ENCODE measurements at places on chromosomes 2 and 18.

GRCh38 chr2:46689993-46690392, 210.6 kb downstream of the TMEM247 start:
- no peak for DNase-seq

DNA sequence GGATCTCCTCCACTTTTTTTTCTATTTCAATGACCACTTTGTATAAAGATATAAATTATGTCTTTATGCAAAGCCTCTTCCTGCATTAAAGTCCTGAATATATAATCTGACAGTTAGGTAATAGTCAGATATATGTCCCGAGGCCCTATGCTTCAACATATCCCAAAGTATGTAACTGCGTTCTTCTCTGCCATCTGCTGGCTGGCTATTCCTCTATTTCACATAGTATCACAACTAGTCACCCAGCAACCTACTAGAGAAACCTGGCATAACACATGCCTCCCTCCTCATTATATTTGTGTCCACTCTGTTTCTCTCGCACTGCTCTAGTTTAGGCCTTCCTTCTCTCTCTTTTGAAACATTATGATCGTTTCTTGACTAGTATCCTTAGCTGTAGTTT, 640.8 kb downstream of the DPP10 start:
- DNase-seq: no peak

DNA sequence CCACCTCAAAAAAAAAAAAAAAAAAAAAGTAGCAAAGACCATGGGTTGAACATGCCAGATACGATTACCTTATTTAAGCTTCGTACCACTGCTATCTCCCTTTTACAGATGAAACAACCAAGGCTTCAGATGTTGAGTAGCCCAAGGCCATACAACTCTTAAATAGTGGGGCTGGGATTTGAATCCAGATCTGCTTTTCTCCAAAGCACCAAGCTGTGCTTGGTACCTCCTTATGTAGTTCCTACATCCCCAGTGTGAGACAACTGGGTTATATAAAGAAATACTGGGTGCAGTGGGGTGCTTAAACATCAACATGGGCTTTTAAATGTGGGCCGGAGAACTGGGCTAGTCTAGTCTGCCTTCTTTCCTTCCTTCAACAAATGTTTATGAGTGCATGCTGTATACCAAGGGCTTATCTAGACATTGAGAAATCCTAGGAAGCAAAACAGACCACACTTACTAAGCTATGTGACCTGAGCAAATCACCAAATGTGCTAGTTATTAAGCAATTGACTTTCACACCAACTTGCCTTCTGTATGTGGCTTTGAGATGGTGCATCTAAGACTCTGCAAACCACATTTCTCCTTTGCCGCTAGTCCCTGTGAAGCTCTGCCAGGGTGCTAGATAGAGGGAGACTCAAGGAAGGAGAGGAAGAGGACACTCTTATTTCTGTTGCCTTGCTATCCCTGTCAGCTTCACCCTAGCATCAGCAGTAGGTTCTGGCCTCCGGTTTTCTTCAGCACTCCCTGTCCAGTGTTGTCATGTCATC, 206.8 kb upstream of the FBXO11 start:
- DNase-seq: no peak

DNA sequence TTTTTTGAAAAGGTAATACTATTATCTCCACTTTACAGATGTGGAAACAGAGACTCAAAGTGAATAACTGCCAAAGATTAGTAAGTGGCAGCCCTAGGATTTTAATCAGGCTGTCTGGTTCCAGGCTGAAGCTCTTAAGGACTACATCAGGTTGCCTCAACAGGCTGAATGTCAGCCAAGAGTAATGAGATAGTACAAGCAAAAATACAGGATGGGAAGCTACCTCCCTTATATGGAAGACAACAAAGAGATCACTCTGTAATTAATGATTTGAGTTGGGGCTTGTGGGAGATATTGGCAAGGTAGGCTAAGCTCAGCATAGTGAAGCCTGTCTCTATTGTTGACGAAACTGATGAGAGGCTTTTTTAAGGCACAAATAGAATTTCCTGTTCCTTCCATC, 323.1 kb downstream of the KCNJ3 start:
- no peak for DNase-seq

DNA sequence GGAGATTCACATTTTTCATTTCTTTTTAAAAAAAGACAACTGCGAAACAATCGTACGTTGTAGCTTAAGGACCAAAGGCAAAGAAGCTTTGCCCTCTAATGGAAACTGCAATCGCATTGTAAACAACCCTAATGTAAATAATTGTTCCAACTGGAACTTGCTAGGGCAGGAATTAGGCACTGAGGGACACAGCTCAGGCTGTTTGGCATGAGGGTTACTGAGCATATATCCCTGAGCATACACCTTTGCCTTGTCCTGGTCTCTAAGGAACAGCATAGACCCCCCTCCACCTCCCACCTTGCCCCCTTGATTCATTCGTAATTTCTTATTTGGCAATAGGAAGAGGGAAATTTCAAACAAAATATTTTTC, 396.4 kb downstream of the LNPK start:
- DNase-seq: no peak

DNA sequence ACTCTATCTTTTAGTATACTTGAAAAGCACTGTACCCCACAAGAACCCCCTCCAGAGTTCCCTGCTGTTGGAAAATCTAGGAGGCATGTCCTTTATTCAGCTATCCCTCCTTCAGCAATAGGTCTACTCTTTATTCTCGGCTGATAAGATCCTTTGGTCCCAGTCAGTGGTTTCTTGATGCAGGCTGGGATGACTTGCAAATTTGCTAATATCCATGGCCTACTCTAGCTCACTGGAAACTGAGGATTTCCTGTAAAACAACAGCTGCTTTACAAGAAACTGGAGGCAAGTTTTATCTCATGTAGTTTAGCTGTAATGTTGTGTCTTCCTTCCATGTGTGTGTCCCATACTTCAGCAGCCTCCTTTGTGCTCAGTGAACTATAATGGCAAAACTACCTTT, 183.9 kb upstream of the SCN7A start:
- DNase-seq: no peak

DNA sequence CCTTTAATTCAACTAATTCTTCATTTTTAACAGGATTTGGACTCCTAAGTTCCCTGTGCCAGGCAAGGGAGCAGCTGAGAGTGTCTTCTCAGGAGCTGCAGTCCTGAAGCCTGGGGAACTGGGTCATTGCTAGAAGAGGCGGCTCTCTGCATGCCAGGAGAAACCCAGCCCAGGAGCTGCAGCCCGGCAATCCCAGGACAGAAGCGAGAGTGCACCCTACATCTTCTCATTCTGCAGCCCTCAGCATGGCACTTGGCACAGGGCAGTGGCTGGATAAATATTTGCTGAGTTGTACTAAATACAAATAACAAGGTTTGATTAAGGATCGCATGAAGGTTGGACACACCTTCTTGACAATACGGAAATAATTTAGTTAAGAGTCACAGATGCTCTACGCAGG, 244.9 kb upstream of the PXDN start:
- no peak for DNase-seq

GRCh38 chr2:217299590-217299989, 439.7 kb upstream of the TNP1 start:
- no peak for DNase-seq

DNA sequence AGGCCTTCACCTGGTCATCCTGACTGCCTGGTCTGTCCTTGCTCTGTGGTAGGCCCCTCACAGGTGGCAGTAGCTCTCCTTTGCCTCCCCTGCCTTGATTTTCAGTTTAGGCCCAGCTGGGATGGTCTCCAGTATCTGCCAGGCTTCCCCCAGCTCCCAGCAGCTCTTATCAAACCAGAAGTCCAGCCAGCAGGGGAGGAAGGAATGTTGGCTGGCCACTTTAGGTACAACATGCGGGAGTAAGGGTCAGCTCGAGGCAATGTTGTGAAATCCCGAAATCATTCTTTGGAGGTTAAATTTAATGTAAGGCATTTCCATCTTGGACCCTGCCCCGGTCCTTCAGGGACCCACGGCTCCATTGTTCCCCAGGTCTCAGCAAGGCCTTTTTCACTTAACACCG, 16.8 kb downstream of the ATP6V1C2 start:
- DNase-seq: no peak

GRCh38 chr2:74524955-74525716, 895 bp downstream of the DQX1 start:
- DNase-seq: no peak

- DNase-seq: no peak
Observed at GRCh38 chr2:67871686-67872412, 191.0 kb downstream of the C1D start.

DNA sequence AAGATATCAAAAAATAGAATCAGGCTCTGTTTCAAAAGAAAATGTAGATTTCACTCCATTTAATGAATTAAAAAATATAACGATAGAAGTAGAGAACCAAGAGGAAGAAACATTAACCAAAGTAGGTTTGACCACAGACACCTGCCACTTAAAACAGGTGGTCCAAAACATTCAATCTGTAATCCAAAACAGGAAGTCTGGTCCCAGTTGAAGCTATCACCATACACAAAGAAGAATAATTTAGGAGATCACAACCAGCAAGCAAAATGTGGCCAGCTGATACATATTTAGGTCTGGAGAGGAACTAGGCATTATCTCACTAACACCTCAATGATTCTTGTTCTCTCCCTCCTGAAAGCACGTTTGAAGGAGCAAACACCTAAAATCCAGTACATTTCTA, 73.1 kb downstream of the FTCDNL1 start:
- no peak for DNase-seq

- DNase-seq: no peak
Observed at GRCh38 chr2:182906454-182906853, 40.0 kb upstream of the FRZB start.

- no peak for DNase-seq
Observed at GRCh38 chr2:174024524-174025270, 59.5 kb upstream of the SP3 start.

GRCh38 chr2:181334158-181334826, 122.9 kb upstream of the ITGA4 start:
- DNase-seq: no peak

DNA sequence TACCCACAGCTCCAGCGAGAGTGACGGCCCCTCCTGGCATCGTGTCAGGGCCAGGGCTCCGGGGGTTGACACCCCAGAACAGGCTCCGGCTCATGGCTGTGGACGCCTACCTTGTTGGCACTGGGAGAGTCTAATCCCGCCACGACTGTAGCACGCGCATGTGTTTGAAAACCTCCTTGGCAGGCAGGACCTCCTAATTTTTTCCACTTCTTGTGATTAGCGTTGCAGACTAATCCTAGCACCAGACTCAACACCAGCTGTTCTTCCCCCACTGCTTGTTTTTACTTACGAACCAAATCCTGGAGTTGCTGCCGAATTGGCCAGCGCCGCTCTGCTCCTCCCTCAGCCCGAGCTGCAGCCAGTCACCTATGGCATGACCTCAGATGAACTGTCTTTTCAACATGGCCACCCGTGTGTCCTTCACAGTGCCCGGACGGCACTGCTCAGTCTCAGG, 110.7 kb downstream of the KLHL29 start:
- DNase-seq: no peak

GRCh38 chr2:139917690-139918384, 1137.6 kb upstream of the NXPH2 start:
- no peak for DNase-seq

GRCh38 chr2:207227062-207227748, 61.5 kb upstream of the KLF7 start:
- peak; percentile 47 for DNase-seq

GRCh38 chr18:12803069-12803936, 80.7 kb downstream of the PTPN2 start:
- DNase-seq: peak; percentile 37

GRCh38 chr18:79853303-79853992, 55.7 kb downstream of the KCNG2 start:
- DNase-seq: no peak

DNA sequence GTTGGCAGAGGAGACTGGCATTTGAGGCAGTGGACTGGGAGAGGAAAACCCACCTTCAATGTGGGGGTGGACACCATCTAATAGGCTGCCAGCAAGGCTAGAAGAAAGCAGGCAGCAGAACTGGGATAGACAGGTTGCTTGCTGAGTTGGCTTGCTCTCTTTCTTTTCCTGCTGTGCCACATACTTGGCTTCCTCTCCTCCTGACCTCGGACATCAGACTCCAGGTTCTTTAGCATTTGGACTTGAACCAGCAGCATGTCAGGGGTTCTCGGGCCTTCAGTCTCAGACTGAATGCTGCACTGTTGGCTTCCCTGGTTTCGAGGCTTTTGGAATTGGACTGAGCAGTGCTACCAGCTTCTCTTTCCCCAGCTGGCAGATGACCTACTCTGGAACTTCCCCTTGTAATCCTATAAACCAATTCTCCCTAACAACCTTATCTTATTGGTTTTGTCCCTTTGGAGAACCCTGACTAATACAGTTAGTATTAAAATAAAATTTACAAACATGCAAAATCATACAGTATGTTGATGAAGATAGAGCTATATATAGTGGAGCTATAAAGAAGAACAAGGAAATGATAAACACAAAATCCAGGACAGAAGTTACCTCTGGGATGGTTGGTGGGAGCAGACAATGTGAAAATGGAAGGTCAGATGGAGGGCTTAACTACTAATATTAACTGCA, 15.9 kb downstream of the DSEL start:
- DNase-seq: no peak

DNA sequence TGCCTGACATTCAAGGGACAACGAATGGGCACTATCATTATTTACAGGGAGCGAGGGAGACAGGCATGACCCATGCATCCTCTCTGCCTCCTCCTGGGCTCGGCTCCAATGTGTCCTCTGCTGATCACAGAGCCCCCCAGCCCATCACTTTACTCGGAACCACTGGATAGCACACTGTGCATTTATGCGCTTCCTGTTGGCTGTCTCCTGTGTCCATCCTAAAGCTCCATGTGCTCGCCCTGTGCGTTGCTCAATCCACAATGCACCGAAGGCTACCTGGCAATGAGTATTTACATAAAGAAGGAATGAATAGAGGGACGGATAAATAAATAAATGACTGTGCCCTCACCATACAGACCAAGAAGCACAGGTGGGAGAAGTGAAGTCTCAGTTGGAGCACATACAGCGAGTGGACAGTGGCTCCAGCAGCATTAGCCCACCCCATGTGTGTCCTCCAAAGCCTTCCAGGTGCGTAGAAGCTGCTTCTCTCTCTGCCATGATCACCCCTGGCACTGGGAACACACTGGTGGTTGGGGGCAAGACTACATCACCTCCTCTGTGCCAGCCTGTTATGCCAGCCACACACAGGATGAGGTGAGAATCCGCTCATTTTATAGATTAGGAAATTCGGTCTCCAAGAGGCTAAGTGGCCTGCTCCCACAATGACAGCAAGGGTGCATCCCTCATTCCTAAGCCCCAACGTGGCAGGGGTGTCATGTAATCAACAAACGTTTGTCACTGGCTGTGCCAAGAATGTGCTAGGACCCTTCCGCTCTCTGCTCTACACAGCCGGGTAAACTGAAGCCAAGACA, 2.3 kb upstream of the GDF7 start:
- no peak for DNase-seq

All from GM12865 (cell line).